Fibroblast of skin of left quadriceps (primary cell): ENCODE measurements at places on chromosomes 5 and 9.

DNA sequence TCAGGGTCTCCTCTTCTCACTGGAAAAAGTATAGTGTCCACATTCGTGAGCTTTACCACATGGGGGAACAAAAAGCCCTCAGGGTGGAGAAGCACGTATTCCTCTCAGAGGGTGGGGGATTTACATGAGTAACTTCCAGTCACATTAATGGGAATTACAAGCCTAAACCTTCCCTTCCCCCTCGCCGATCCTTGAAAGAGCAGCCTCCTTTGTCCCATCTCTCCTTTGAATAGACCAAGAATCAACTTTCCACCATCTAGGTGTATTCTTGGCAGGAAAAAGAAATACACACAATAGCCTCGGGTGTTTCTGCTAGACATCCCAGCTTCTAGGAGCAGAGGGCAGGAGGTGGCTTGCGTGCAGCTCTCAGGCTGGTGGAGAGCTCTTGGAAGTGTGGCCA lies 144.4 kb downstream of the ZNF462 start:
- no peak for DNase-seq

DNA sequence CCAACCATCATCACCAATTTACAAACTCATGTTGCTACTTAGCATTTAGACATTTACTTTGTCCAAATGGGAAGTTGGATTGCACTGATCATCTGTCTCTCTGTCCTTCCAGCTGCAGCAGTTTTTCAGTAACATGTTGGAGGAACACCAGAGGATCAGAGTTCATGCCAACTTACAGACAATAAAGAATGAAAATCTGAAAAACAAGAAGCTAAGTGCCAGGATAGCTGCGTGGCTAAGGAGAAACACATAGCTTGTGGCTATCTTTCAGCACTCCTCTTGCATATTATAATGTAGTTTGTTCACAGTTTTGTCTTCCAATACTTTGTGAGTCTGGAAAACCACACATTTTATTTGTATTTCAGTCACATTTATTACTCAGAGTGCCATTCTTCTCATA lies 6.4 kb upstream of the ARL14EPL start:
- DNase-seq: no peak

DNA sequence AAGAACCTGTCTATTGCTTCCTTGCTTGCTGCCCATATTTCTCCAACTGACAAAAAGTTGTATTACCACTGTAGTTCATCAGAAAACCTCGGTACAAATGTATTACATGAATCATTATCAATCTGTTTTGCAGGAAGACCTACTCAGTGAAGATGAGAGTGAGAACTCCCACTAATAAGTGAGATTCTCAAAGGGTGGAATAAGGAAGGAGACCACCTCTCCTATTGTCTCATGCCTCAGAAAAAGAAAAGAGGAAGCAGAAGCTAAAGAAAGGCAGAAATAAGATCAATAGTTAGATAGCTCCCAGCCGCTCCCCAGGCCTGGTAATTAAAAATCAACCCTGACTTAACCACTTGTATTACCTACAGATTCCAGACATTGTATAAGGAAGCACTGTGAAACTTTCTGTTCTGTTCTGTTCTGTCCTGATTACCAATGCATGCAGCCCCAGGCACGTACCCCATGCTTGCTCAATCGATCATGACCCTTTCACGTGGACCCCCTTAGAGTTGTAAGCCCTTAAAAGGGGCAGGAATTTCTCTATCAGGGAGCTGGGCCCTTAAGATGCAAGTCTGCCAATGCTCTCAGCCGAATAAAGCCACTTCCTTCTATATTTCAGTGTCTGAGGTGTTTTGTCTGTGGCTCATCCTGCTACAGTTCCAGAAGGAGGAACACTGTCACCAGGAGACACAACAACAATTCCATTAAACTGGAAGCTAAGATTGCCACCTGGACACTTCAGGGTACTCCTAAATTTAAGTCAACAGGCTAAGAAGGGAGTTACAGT lies 152.5 kb upstream of the COX7C start:
- DNase-seq: no peak

DNA sequence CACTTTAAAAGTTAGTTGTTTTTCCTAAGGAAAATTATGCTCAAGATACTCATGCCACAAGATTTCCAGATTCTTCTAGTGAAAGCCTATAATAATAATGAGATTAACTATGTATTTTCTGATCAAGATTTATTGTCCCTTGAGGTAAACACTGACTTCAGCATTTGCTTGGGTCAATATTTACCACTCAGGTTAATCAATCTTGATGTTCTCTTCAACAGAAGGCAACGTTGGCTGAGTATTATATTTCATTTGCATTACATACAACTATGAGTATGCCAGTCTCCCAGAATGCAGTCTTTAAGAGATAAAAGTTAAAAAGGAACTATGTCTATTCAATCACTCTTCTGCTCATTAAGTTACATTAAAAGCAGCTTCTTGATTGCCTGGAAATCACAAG lies 115.6 kb downstream of the GPR21 start:
- DNase-seq: no peak

- DNase-seq: no peak
Observed at GRCh38 chr5:59187857-59188256, 605.0 kb downstream of the RAB3C start.

DNA sequence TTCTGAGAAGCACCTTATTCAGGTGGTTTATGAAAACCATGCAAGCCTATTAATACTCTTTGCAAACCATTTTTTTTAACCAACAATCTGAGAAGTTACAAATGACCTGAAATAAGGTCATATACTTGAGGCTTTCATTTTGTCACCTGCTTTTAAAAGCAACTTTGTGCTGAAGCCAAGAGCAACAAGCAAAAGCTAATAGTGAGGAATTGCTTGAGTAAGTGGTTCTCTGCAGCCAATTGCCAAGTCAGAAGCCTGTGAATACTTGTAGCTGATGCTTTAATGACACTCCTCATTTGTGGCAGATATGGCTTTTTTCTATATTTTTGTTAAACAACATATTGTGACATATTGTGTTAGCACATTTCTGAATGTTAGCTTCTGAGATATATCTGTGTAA lies 126.7 kb upstream of the ZNF608 start:
- no peak for DNase-seq
